Stimulated activated CD8-positive, alpha-beta memory T cell treated with anti-CD3 and anti-CD28 coated beads, Interleukin-7, amount 100 ng/mL, for 1 hour (primary cell): ENCODE measurements at places on chromosomes 3 and 15.

DNA sequence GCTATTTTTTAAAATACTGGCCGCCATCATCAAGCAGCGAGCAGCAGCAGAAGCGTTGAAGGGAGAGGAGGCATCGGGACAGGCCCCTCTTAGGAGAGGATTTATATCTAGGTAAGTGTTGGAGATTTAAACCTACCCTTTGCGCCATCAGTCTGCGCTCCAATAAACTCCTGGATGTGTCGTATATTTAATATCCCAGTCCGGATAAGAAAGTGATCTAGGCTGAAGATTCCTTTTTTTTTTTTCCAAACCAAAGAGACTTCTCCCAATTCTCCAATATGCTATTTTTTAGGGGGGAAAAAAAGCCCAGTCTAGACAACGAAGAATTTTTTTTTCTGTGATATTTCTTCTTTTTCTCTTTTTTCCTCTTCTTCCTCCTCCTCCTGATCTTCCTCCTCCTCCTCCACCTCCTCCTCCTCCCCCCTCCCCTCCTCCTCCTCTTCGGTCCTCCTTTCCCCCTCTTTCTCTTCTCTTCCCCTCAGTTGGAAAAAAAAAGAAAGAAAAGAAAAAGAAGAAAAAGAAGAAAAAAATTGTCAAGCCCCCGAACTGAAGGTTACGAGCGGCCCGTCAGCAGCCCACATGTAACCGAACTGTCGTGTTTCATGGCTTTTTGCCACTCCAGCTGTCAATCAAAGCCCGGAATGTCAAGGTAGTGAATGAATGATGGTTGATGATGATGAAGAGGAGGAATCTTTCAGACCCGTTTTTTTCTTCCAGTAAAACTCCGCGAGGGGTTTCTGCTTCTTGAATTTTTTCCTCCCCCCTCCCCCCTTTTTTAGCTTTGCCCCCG, 835 bp downstream of the MEIS2 start:
- no peak for DNase-seq

DNA sequence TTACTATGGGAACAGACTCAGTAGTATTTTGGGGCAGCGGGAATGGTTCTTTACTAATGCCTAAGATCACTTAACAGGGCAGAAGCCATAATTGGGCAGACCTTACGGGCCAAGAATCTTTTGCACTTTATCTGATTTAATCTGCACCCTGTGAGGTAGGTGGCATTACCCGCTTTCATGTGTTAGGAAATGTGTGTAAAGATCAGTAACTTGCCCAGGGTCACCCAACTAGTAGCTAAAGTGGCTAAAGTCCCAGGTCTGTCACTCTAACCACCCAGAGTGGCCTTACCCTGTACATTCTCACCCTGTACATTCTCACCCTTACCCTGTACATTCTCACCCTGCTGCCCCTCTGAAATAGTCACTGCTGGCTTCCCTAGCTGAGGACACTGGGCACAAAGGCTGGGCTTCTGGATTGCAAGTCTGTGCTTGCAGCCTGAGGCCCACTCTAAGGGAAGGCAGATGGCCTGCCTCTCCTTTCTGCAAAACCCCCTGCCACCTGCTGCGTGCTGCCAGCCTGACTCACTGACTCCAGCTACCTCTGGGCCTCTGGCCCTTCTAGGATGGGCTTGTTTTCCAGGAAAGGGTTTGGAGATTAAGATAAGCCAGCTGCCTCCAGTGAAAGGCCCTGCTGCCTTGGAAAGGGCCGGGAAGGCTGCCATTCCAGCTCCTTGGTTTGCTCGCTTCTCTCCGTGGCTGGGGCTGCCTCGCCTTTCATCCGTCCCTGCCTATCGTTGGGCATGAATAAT, 37.5 kb upstream of the MYZAP start:
- DNase-seq, result no peak

- DNase-seq, result no peak
Measured at GRCh38 chr15:42111924-42112323, 17.6 kb upstream of the PLA2G4D start.

DNA sequence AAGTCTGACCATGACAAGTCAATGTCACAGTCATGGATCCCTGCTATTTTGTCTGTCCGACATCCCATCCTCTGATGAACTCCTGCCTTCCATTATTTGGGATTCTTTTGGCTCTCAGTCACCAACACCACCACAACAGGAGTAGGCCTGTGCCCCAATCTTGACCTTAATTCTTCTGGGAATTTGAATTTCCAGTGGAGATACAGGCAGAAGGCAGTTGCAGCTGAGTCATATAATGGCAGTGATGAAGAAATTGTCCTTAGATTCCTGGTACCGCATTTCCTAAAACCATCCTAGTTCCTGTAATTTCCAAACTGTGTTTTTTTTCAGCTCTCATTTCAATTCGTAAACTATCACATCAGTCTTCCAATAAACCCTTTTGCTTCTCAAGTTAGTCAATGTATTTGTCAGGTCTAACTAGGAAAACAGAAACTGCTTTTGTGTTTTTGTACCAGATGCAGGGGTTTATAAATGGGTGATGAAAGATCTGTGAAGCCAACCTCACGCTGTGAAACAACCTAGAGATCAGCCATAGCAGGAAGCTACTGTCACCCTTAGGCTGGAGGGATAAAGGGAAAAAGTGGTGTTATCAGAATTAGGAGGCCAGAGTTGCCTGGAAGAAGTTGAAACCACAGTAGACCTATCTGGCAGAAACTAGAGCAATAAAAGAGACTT, 126.3 kb upstream of the TMEM108 start:
- DNase-seq, result no peak

DNA sequence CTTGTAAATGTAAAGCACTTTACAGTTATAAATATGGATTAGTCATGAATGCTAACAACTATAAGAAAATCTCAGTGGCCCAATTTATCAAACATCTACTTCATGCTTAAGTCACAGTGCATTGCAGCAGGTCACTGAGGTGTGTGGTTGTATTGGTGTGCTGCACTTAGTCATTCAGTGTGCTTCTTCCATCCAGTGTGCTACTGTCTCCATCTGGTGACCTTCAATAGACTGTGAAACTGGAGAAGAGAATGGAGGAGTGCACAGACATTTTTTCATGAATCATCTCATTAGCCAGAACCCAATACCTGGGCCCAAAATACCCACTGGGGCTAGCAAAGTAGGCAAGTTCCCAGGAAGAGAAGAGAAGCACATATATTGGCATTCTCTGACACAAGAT, 199.6 kb downstream of the SHOX2 start:
- DNase-seq, result no peak

GRCh38 chr3:38706961-38707360, 57.5 kb upstream of the SCN5A start:
- DNase-seq, result no peak

DNA sequence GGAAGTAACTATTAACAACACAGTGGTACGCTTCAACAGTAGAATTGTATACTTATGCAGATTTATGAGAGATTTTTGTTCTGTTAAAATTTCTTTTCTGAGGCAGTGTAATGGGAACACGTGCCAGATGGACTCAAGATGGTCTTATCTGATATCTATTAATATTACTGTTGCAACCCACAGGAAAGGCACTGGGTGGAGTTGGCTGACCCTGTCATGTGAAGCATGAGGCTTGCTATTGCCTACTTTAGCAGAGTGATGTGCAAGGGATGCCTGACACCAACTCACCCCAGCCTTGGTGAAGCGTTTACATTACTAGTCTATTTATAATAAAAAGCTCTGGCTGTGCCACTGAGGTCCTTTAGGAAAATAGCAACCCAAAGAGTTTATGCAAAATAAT, 19.8 kb upstream of the ARNT2 start:
- no peak for DNase-seq
